ENCODE measurements at places on chromosomes 7 and 10. TPM values are rescaled to one million over a fixed set of nuclear protein-coding genes. Genes with fewer than 3 reads are reported as not detected.

GRCh38 chr7:36100226-36100625 lies 52.8 kb upstream of the EEPD1 start:
- DNase-seq = no peak

DNA sequence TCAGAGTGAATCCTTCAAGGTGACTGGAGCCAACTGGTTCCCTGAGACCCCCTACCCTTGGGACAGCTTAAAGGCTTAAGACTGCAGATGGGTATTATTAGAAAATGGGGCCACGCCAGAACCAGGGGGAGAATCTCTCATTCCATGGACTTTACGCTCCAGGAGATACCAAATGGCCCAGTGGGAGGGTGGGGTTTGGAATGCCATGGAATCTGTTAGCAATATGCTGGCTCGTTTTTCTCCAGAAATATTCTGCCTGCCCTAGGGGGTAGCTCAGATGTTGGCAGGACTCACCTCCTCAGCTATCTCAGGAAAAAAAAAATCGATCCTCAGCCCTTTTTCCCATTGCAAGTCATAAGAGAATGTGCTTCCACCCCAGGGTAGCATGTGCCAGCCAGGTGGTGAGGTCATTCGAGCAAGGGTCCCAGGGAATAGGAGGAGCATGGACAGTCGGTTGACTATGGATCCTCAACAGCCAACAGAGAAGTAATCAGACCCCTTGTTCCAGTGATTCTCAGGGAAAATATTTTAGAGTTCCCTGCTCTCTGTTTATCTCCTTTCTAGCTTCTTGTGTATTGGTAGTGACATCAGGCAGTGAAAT lies 22.9 kb downstream of the SVIL start:
- no peak for DNase-seq

- DNase-seq = no peak
Measured at GRCh38 chr7:12834782-12835181, 147.3 kb downstream of the ARL4A start.

DNA sequence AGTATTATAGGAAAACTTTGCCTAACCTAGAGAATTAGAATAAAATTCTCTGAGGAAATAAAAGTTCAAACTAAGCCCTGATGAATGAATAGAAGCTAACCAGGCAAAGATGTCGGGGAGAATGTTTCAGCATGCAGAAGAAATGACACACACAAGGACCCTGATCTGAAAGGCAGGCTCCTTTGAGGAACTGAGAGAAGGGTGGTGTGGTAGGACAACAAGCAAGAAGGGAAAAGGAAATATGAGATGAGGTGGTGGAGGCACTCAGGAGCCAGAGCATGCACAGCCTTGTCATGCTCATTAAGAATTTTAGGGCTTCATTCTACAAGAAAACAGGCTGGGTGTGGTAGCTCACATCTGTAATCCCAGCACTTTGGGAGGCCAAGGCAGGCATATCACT lies 90.6 kb downstream of the ARHGAP12 start:
- no peak for DNase-seq

GRCh38 chr10:7766241-7766640 lies 21.6 kb downstream of the KIN start:
- DNase-seq = no peak

The MALSU1 gene
- 60.9 TPM for total RNA-seq

DNA sequence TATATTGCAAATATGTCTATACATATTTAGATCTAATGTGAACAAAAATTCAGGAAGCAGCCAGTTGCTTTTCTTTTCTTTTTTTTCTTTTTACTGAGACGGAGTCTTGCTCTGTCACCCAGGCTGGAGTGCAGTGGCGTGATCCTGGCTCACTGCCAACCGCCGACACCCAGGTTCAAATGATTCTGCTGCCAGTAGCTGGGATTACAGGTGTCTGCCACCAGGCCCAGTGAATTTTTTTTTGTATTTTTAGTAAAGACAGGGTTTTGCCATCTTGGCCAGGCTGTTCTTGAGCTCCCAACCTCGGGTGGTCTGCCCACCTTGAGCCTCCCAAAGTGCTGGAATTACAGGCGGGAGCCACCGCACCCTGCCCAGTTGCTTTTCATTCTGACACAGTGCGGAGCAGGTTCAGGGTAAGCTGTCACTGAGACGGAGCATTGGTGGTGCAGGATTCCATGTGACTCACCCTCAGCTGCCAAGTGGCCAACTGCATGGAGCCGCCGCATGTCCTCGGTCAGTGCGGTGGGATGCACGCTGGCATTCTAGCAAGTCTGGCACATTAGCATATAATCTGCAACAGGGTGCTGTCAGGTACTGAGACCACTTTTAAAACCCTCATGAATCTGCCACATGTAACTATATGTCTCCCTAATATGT lies 362.7 kb downstream of the DNAJB6 start:
- DNase-seq = no peak

The SDK1 gene
- total RNA-seq = 12.6 TPM

The NKX1-2 gene
- not detected for total RNA-seq

GRCh38 chr7:95929710-95930280 lies 157.4 kb downstream of the DYNC1I1 start:
- no peak for DNase-seq

The SPDYE2 gene
- not detected for total RNA-seq

DNA sequence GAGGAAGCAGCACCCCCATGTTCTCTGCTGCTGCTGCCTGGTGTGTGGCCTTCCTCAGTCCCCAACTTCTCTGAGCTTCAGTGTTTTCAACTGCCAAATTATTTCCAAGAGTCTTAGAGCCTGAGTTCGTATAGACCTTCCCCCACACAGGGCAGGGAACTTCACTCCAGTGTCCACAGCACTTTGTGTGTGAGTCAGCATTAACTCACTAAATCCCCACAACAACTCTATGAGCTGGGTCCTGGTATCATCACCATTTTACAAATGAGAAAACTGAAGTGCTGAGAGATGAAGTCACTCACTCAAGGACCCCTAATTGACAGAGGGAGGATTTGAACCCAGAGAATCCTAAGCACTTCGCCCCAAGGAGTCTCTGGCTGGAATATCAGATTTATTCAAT lies 48.3 kb downstream of the ADCYAP1R1 start:
- no peak for DNase-seq

The HOGA1 gene
- 0.36 TPM for total RNA-seq

DNA sequence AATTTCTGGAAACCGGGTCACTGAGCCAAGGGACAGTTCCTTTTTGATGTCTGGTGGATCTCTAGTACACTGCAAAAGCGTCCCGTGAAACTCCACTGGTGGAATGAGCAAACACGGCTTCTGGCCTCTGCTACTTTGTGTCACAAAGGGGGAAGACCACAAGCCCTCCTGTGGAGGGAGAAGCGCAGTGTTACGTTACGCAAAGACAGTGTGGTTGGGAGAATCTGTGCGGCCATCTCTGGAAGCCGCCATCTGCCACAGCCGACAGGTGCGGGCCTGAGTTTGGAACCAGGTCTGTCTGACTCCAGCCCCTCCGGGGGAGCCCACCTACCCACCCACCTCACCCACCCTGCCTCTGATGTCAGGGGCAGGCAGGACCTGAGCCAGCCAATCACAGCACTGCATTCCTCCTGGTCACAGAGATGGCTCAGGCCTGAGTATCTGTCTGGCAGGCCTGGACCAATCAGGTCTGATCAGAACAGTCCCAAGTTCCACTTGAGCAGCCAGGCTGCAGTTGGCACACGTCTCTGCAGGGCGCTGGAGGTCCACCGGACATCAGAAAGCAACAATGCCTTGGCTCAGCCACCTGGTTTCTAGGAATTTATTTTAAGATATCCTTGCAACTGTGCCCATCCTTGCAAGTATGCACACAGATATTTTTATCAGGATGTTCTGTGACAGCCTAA lies 3.0 kb upstream of the CYP2W1 start:
- DNase-seq = no peak

GRCh38 chr7:159017741-159018140 lies 126.9 kb downstream of the VIPR2 start:
- DNase-seq = no peak

The SFRP5 gene
- total RNA-seq = not detected

The KCND2 gene
- total RNA-seq = 0.59 TPM

DNA sequence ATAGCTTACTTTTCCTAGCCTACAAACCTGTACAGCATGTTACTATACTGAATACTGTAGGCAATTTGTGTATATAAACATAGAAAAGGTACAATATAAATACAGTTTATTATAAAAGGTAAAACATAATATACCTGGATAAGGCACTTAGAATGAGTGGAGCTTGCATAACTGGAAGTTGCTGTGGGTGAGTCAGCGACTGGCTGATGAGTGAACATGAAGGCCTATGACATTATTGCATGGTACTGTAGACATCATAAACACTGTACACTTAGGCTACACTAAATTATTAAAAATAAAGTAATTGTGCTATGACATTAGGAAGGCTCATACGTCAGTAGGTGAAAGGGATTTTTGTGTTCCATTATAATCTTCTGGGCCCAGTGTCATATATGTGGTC lies 228.8 kb downstream of the HDAC9 start:
- no peak for DNase-seq
